ENCODE measurements at places on chromosomes 11 and 22.

DNA sequence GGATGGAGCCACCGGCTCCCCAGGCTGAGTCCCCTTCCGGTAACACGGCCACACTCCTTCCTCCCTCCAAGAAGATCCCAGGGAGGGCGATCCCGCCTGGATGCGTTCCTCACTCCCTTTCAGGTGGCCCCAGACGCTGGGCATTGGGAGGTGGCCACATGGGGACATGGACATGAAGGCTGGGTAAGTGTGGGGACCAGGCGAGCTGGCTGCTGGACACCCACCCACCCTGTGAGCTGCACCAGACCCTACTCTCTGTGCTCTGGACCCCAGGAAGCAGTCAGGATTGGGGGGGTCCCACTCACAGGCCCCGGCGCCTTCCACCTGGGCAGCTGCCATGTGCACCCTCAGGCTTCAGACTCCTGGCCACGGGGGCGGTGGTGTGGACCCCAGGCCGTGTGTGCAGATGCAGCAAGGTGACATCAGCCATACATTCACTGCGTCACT lies 932.8 kb downstream of the BRD1 start:
- no peak for DNase-seq

DNA sequence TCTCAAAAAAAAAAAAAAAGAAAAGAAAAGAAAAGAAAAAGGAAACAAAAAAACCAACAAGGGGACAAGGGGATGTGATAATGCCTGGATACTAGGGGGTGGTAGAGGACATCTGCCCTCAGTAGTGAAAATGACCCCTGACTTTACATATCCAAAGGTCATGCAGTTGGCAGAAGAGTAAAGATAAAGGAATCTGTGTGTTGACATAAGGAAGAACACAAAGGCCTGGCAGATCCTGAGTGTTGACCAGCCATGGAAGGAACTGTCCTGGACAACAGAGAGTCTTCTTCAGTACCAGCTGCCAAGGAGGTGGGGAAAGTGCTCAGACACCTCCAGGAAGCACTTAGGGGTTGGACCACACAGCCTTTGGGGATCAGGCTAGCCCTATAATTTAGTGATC lies 12.6 kb downstream of the SLC43A1 start:
- DNase-seq = no peak

- no peak for DNase-seq
These were observed 763 bp upstream of the MS4A7 start for GRCh38 chr11:60377401-60378136.

GRCh38 chr11:68370211-68371111 lies 58.1 kb downstream of the LRP5 start:
- peak; percentile 45 for DNase-seq

DNA sequence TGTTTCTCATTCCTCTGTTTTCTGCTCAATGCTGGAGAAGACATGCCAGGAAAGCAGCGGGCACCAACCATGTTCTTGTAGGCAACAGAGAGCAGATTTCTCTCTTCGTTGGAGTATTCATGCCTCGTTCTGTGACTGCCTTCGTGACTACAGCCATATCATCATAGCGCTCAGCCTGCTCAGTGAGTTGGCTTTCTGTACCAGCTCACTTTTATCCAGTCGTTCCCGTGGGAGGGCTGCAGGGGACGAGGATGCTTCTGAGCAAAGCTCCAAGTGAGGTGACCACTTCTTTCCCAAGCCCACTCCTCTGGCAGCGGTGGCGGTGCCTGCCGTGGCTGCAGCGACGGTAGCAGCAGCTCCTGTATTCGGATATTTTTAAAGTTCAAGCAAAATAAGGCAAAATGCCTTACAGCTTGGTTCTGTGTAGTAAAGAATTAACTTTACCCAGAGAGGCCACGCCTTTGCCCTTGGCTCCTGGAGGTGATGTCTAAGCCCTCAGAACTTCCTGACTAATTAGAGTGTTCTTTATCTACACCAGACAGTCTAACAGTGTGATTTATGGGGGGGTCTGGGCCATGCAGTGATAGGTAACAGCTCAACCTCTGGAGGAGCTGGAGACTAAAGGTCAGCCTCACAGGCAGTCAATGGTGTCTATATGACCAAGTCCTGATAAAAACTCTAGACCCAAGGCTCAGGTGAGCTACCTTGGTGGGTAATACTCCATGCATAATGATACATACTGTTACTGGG lies 35.3 kb downstream of the LDHAL6A start:
- DNase-seq = no peak

DNA sequence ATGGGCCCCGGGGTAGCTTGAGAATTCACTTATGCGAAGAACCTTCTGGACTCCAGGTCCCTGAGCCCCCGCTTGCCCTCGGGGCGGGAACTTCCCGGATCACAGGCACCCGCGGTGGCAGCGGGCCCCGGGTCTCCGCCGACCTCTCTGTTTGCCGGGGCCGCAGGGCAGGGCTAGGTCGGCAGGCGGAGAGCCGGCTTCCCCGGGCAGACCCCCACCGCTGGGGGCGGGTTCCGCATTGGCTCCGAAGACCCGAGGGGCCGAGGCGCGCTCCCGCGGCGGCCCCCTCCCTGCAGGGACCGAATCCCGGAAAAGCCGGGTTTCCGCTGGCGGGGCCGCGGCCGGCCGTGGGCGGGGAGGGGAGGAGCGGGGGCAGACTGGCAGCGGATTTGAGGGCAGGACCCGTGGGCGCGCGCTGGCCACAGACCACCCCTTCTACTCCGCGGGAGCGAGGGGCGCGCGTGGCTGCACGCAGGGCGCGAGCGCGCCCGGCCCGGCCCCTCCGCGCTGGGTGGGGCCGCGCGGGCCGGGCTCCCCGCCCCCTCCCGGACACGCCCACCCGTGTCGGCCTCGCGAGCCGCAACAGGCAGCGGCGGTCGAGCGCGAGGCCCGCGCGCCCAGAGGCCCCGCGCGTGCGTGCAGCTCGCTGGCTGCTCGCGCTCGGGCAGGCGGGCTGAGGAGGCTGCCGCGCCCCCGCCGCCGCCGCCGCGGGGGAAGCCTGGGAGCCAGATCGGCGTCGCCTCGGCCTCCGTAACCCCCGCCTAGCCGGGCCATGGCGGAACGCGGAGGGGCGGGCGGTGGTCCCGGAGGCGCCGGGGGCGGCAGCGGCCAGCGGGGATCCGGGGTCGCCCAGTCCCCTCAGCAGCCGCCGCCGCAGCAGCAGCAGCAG lies at the start of gene PACS1:
Gene PACS1, plus strand, starts transcription at position 558 of the 889 bp plus-strand sequence. Its CDS starts 215 bp downstream, at position 773.
- DNase-seq = peak; percentile 92

DNA sequence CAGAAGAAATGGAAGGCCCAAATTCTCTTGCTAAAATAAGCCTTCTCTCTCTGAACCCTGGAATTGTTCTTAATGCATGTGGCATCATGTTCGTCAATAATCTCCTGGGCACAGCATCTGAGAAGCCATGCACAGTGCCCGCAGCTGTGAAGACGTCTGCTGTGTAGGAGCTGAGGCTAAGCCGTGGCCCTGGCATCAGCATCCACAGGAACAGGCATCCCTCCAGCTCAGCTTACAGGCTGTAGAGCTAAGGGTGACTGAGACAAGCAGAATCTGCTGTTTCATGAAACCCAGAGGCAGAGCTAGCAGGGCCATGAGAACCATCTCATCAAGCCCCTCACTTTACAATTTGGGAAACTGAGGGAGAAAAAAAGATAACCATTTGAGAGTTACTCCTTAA lies 60.6 kb downstream of the SEZ6L start:
- no peak for DNase-seq

DNA sequence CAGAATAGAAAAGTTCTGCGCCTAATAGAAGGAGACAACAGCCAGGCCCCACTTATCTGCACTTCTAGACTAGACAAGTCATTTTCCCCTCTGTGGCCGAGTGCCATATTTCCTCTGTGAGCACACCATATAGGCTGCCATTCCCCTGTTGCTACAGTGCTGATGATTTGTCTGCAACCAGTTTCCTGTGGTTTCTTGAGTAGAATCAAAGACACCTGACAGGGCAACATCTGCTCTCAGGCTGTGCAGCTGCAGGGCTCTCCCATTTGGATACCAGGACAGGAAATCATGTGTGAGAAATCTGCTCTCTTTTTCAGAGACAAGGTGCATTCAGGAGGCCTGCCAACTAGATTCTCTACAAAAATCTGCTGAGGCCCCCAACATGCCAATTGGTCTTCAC lies 879.3 kb downstream of the DLG2 start:
- DNase-seq = no peak

DNA sequence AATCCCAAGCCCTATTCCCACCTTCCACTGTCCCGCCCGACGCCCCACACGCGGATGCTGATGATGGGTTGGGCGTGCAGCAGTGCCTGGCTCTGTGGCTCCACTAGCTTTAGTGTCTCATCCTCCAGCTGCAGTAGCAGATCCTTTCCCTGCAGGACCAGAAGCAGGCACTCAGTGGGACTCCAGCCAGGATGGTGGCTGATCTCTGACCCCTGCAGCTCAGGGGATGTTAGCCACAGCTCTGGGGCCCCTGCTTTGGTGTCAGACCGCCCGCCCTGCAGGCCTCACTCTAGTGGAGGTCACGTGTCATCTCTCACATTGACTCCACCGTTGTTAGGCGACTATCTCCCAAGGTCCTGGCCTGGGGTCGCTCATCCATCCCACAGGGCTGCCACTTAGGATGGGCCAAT lies 11.8 kb downstream of the SMPD1 start:
- DNase-seq = no peak

- DNase-seq = no peak
These were observed 724.2 kb downstream of the BRD1 start for GRCh38 chr22:49103314-49104059.

GRCh38 chr11:86067009-86067850 lies 1.7 kb downstream of the PICALM start:
- DNase-seq = no peak

DNA sequence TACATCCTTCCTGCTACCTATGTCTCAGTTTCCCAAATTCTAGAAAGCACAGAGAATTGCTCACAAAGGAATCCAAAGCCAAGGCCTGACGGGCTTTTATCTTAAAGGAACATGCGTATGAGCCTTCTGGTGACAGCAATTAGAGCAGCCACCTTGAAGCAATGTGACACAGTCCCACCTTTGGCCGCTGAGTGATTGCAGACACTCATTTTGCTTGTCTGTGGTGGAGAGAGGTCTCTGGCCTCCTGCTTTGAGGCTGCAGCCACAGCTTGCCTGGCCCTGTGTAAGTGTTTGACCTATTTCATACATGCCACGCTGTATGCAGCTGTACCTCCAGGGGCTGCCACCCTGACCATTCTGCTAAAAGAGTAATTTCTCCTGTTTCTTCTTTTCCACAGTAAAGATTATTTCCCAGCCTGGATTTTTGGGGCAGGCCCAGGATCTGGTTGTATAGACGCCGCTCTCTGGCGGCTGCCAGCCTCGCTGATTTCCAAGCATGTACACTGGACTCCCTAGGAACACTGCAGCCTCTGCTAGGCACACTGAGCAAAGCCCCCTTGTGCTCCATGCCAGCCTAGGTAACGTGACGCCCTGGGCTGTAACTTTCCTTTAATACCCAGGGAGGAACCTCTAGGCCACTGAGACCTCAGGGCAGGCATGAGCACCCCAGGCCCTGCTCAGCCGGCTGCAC lies 1.1 kb upstream of the TMA7B start:
- DNase-seq = no peak

DNA sequence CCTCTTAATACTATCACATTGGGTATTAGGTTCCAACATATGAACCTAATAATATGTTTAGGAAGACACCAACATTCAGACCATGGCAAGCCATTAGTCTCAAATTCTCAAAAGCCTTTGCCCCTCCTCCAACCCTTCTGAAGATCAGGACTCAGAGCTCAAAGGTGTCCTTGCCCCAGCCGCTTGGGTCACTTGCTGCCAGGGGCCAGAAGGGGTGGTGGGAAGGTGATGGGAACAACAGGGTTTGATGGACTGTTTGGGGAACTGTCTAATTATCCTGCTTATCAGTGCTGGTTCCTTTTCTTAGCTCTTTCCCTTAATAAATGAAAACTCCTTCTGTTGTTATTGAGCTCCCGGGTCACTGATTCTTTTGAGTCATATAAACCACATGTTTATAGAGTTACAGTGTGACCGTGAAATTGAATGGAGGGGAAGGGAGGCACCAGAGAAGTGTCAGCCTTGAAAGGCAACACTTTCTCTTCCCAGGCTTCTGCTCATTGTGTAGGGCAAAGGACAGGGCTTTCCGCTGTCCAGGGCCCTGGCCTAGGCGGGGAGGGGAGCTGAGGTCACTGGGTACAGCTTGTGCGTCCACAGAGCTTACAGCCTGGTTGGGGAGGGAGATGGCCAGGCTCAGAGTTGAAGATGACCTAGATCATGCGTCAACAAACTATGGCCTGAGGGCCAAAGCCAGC lies 105.1 kb downstream of the FBXO7 start:
- peak; percentile 70 for DNase-seq

DNA sequence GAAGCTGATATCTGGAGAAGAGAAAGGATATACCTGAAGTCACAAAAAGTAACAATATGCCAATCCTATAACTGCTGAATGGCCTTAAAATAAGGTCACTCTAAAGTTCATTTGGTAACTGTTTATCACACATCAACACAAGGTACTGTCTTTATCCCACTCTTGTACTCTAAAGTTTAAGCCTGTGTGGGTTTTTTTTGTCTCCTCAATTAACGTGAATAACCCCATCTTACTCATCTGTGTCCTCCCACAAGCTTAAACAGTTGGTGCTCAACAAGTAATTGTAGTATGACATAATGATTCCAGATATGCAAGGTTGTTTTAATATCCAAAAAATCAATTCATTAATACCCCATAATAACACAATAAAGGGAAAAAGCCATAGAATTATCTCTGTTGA lies 42.1 kb downstream of the PAK1 start:
- DNase-seq = no peak

All from AG08395 (cell line).